ENCODE measurements at places on chromosomes 1 and 21.

- DNase-seq, result no peak
Measured at GRCh38 chr1:154743526-154744036, 126.5 kb downstream of the KCNN3 start.

DNA sequence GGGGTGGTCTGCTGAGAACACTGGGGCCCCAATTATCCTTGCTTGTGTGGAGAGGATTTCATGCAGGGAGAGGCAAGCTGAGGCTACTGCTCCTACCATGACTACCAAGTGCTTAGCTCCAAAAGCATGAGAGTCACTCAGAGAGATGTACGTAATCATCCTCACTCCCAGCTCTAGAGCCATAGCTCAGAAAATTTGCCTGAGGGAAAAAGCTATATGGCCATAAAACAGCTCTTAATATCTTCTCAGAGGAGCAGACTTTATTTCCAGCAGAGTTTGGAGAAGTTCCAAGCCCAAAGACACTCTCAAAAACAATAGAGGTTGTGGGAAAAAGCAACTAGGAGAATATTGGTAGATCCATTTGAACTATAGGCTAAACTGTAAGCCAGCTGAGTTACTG, 106.4 kb upstream of the PBX1 start:
- no peak for DNase-seq

DNA sequence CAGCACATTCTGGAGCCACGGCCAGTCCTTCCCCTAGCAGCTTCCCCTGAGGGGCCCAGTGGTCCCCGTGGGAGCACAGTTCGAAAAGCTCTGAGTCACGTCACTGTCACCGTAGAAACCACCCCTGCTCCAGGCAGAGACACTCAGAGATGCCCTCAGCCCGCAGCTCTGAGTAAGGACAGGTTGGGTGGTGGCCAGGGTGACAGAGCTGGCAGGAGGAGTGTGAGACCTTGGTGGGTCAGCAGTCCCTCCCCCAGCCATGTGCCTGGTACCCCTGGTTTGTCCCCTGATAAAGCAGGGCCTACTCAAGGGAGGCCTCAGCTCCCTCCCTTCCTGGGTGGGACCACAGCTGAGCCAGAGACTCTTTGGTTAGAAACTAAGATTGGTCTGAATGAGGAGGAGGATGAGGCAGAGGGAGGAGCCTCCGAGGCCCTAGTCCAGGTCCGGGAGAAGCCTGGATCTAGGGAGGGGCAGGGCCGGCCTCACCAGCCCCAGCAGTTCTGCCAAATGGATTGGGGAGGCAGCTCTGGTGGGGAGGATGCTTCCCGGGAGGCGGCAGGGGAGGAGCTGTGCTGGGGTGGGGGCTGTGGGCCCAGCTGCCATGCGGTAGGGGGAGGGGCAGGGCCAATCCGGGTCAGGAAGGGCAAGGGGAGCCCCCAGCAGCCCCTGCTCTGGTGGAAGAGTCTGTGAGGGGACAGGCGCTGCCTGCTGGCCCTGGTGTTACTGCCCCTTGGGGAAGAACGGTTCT, 55.2 kb downstream of the SLC9A1 start:
- DNase-seq, result no peak

GRCh38 chr1:45752441-45753052, 2.1 kb upstream of the IPP start:
- no peak for DNase-seq

DNA sequence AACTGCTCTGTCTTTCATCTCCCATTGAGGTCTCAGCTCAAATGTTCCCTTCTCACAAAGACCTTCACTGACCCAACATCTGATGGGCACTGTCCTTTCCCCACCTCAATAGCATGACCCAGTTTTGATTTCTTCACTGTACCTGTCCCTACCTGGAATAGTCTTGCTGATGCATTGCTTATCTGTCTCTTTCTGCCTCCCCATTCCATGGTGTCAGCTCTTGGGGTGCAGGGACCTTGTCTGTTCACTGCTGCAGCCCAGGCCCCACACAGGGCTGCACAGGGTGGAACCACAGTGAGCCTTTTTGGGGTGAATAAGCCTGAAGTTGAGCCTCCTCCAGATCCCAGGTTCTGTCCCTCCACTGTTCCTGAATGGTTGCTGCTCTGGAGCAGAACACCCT, 414.9 kb downstream of the PTPRU start:
- DNase-seq, result no peak

GRCh38 chr1:82515650-82516049, 714.9 kb downstream of the ADGRL2 start:
- DNase-seq, result no peak

DNA sequence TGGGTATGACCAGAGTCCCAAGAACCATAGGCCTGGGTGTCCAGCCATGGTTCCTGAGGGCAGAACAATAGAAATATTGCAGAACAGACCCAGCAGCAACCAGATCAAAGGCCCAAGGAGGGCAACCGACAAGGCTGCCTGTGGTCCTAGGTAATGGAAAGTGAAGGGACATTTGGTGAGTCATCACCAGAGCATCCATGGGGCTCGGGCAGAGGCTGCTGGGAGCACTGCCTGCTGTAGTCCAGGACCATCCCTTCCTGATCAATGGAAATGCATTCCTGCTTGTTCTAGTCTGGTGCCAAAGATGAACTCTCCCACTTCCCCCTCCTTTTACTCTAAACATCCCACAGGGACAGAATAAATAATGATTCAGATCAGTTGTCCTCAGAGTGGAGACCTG, 172.8 kb upstream of the CACNA1E start:
- DNase-seq, result no peak

DNA sequence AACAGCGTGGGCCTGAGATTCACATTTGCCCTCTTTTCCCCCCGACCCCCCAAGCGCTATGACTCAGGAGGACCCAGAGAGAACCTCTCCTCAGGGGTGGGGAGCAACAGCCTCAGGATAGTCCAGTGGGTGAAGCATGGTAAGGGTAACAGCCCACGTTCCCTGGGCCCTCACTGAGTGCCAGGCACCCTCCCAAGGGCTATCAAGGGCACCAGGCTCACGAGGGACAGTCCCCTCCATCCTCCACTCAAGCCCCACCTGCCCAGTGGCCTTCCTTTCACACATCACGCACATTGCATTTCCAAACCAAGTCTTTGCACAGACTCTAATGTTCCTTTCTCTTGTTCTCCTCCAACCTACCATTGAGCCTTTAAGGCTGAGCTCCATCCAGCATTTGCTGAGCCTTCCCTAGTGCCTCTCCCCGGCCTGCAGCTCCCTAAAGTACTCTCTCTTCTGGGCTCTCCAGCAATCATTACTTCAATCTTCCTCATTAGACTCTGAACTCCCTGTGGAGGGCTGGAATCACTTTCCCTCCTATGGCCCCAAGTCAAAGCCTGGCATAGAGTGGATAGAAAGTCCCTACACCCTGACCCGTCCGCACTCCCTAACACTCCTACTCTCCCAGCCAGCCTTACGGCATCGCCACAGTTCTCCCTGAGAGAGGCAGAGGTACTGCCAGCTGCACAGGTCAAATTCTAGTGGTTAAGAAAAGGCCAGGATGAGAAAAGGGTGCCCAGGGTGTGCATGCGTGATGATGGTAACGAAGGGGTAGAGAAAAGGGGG, 1.0 kb downstream of the AKR7A2 start:
- no peak for DNase-seq

DNA sequence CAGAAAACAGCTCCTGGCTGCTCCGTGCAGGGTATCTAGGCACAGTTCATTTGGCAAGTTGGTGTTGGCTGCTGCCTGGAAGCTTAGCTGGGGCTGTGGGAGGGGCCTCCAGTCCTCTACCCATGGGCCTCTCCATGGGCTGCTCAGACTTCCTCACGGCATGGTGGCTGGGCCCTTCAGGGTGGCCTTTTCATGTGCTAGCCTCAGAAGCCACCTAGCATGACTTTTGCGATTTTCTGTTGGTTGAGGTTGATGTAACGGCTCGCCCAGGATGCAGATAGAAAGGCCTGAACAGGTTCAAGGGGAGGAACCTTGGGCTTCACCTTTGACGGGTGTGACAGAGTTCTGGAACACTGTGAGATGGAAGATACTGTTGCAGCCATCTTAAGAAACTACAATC, 25.8 kb upstream of the LHX4 start:
- DNase-seq, result no peak

DNA sequence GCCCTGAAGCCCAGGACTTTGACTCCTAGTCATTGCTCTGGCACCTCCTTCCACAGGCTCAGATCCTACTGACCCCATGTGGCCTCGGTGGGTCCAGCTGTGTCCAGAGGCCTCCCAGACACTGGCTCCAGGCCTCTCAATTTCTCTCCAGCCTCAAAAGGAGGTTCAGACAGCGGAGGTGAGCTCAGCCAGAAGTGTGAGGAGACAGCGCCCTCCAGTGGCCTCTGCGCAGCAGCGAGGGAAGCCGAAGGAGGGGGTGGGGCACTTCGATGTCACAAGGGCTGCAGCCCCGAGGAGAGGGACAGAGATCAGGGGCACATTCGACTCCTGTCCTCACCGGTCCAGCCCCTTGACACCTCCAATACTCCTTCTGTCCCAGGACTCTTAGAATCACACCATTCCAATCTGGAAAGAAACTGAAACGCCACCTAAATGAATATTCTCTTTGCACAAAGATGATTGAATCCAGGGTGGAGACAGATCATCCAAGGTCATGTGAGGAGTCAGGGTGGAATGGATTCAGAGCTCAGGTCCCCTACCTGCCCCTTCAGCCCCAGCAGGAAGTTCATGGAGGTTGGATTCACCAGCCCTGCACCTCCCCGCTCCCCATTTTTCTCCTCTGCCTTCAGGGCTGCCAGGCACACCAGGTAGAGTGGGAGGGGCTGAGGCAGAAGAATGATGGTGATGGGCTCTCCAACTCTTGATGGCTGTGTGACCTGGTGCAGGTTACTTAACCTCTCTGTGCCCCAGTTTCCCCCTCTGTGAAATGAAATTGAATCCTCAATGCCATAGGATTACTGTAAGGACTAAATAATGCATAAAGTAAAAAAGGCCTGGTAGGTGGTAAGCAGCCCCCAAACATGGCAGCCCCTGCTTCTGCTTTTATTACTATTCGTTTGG, 34.8 kb upstream of the ZBTB40 start:
- peak; percentile 77 for DNase-seq

GRCh38 chr1:37498872-37499617, 15.5 kb downstream of the MEAF6 start:
- peak; percentile 44 for DNase-seq

GRCh38 chr1:24551960-24552571, 3.8 kb upstream of the NCMAP start:
- no peak for DNase-seq

DNA sequence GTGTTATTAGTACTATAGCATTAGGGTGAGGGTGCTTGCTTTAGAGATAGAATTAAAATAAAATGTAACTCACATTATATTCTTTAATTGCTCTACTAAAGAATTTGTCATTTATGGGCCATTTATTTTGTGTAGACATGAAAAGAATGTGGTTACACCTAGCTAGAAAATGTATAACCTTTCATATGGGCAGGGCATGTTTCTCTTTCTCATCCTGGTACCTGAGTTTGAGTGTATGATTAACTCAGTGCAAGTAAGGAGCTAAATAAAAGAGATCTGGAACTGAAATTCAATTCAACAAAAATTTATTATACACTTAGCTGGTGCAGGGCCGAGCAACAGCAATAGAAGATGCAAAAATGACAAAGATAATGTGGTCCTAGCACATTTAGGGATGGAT, 47.4 kb downstream of the MAP3K7CL start:
- no peak for DNase-seq

- DNase-seq, result no peak
Measured at GRCh38 chr1:116881879-116882520, 27.7 kb upstream of the PTGFRN start.

- DNase-seq, result no peak
Measured at GRCh38 chr1:62706985-62707743, 19.0 kb upstream of the DOCK7 start.

DNA sequence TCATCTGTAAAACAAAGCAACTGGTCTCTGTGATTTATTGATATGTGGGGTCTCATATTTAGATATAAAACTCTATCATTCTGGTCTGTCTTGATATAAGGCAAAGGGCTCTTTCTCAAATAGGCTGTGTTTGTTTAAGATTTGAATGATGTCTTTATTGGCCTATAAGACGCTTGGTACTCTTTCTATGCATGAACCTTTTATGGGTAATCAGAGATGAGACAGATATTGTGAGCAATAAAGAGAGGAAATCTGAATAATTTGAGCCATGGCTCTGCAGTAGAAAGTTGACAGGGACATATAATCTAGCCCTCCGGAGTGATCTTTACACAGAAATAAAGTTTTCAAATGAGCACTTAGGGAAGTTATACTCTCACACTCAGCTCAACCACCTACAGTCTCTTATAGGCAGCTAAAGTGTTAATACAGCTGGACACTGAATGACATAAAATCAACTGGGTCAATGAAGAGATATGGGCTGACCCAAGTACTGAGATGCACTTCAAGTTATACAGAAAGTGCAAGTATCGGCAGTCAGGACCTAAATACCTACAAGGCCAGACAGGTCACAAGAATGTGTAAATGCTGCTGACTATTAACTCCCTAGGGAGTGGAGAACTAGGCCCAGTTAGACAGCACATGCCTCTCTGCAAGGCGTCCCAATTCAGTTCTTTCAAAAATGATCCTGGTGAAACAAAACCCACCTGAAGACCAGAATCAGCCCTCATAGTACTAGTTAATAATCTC, 111.0 kb downstream of the PTPN14 start:
- DNase-seq, result no peak

DNA sequence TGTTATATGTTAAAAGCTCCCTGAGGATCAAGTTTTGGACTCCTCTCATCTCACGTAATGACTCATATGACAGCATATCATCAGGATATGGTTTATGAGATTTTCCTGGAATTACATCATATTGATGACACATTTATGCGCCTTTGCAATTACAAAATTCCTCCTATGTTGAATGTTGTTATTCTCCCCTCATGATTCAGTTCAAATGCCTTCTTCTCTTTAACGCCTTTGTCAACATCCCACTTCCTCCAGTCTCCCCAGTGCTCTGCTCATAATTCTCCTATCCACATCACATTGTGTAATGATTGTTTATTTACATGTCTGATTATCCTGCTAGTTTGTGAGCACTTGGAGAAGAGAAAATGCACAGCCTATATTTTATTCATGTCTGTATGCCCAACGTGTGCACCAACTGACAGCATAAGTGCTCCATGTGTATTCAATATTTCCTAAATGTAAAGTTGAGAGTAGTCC, 80.9 kb upstream of the BACH1 start:
- DNase-seq, result no peak

Data from midbrain (tissue), 1 donor.